ENCODE measurements at places on chromosomes 13 and 19.
A peak's percentile ranks its signal among the peaks of the same experiment; 100 is the strongest.

GRCh38 chr13:24888291-24888931, 124.4 kb downstream of the RNF17 start:
- ATAC-seq, result no peak

GRCh38 chr13:59345311-59345710, 818.4 kb downstream of the DIAPH3 start:
- ATAC-seq, result peak; percentile 37

DNA sequence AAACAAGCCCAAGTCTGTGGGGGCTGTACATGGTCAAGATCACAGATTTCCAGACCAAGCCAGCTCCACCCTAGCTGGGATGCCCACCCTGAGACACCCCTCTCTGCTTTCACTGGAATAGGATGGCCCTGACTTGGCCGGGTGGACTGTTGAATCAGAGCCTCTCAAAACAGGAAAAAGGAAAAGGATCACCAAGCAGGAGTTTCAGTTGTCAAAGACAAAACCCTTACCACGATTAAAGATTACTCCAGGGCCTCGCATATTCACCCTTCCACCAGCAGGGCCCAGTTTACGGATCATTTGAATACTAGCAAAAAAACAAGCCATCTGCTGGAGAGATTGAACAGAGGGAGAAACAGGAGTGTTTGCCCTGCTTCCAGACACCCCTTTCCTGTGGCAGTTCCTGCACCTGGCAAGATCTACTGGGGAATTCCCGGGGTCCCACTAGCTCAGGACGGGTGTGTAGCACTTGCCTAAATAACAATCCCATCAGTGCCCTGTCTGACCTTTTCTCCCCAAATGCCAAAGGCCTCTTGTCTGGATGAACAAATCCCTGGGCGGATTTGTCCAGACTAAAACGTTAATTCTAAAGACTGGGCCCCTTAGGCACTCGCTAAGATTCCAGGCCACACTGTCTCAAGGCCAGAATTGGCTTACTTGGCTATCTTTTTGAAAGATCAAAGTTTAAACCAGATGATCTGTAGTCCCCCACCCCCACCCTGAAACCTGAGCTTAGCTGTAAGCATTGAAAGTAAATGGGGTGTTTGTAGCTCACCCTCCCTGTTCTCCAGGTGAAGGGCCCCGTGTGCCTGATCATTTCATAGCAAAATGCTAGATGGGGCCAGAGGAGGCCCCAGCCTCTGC, 38.4 kb downstream of the ACTN4 start:
- peak; percentile 41 for ATAC-seq

DNA sequence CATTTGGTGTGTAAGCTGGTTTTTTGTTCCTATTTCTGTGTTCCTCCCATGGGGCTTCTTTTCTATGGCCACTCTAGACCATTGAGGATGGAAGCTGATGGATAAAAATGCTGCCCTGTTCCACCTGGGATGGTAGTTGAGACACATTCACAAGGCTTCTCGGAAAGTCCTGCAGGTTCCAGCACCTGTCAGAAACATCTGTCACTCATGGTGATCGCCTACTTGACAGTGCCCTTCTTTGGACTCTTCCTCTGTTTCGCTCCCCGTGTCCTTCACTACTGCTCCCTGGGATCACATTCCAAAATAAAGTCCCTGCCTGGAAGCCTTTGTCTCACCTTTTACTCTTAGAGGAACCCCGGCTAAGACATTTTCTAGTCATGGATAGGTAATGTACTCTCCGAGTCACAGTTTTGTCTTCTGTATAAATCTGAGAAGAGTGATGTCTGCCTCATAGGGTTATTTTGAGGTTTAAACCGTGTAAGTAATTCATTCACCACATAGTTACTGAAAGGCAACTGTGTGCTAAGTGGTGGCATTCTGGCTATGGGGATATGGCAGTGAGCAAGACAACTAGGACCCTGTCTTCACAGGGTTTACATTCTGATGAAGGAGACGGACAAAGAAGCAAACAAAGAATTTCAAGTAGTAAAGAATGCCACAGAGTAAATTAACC, 21.0 kb downstream of the UBAC2 start:
- ATAC-seq, result no peak

DNA sequence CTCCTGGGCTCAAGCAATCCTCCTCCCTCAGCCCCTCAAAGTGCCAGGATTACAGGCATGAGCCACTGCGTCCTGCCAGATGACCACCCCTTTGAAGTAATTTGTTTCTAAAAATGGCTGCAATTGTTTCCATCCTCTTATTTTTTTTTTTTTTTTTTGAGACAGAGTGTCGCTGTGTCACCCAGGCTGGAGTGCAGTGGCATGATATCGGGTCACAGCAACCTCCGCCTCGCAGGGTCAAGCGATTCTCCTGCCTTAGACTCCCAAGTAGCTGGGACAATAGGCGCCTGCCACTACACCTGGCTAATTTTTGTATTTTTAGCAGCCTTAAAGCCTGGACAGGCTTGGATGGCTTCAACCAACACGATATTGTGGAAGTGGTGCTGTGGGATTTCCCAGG, 22.3 kb upstream of the DPP9 start:
- no peak for ATAC-seq

- no peak for ATAC-seq
Measured at GRCh38 chr19:1511318-1512317, 1.2 kb downstream of the ADAMTSL5 start.

DNA sequence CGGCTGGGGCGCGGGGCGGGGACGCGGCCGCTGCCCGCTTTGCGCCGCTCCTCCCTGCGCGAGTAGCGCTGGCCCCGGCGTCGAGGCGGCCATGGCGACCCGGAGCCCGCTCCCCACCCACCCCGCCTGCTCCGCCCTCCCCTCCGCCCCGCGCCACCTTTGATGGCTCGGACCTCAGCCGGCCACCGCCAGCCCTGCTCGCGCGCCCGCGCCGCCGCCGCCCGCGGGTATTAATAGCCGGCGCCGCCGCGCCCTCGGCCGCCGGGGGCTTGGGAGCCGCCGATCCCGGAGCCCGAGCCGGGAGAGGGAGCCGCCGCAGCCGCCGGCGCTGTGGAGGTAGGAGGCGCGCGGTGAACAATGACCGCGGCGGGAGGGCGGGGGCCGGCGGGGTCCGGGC, 261 bp downstream of the FARP1 start:
- ATAC-seq, result no peak

GRCh38 chr19:14672188-14672872, 2.3 kb downstream of the ADGRE3 start:
- no peak for ATAC-seq

DNA sequence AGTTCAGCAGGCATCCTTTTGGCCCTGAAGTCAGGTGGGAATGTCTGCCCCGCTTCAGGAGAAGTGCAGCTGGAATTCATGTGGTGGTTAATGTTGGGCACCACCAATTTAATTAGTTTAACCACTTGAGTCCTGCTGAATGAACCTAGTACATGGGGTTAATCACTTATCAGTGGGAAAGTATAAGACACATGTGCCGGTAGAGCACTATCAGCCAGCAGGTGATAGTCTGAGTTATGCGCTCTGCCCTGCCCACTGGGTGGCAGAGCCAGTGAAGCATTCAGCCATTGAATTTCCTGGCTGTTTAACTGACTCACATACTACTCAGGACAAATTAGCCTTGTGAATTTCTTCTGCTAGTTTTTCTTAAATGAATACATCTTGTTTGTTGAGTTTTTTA, 789.7 kb upstream of the PRR20A start:
- ATAC-seq, result no peak

DNA sequence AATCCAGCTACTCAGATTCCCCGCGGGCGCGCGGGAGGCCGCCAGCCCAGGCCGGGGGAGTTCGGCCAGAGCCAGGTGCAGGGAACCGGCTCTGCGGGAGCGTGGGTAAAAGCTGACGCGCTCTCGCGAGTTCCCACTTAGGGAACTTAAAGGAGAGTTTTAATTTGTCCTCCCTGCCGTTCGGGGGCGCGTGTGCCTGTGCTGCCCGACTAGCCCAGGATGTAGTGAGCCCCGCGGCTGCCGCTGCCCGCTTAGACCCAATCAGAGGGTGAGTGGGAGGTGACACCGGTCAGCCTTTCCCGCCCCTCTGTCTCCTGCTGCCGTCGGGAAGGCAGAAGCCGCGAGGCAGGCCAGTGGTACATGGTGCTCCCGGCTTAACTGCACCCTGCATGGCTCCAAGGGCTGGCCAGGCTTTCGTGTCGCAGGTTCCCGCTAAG, 36.0 kb upstream of the NEK3 start:
- no peak for ATAC-seq

DNA sequence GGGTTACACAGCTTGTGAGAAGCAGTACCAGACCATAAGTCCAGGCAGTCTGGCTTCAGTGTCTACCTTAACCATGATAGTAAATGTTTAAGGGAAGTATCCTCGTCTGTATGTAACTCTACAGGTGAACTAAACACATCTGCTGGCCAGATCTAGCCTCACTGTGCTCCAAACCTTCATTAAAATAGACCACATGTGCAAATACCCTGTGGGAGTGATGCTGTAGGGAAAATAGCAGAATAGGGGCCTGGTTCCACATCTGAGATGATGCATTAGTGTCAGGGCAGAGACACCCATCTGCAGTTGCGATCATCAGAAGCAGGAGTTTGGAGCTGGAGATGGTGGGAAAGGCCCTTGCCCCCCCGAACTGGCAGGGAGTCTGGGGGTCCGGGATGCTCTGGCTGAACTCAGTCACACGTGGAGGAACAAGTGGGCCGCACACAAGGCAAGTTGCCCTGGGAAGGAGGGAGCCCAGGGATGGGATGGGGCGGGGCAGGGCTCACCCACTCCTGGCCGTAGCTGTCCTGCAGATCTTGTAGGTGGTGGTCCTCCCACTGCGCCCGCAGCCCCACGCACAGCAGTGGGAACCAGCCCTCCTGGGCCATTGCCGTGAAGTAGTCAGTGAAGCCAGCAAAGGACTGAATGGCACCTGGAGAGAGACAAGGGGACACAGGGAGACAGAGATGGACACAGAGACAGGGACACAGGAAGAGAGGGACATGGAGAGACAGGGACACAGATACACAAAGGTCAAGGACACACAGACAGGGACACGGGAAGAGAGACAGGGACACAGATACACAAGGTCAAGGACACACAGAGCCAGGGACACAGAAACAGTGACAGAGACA, 7.3 kb downstream of the TMEM147 start:
- no peak for ATAC-seq

- no peak for ATAC-seq
Measured at GRCh38 chr13:71325556-71325955, 541.4 kb downstream of the DACH1 start.

GRCh38 chr19:57560049-57560491, 407 bp upstream of the ZNF550 start:
- ATAC-seq, result no peak

DNA sequence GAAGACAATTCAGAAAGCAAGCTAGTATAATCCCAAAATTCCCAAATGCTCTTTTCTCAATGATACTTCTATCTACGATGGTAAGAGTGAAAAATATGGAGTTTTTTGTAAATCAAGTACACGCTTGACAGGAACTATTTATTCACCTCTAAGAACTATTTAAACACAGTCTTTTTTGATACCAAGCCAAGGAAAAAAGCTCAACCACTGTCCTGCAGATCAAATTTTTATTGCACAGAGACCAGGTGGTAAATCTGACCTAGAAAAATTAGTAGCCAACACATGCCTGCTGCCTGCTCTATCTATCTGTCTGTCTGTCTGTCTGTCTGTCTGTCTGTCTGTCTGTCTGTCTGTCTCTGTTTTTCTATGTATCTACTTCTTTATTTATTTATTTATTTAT, 292.2 kb downstream of the MZT1 start:
- no peak for ATAC-seq

DNA sequence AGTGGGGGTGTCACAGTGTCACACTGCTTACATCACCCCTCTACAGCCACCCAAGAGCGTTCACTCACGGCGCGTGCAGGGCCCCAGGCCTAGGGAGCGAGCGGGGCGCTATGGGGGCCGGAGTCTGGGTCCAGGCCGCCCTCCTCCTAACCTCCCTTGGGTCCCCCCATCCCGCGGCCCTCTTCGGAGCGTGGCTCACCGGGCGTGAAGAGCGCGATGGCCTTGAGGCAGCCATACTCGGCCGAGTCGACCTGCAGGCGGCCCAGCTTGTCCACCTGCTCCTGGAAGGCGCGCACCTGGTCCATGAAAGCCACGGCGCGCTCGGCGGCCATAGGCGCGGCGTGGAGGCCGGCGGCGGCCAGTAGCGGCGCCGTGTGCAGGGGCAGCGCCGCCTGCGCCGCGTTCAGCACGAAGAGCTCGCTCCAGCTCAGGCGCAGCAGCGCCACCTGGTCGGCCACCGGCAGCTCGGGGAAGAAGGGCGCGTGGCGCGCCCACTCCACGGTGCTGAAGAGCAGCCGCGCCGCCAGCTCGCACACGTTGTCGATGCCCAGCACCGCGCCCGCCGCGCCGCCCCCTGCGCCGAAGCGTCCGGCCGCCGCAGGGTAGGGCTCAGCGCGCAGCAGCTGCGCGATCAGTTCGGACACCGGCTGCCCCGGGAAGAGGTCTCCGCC, 9.4 kb downstream of the OCEL1 start:
- ATAC-seq, result peak; percentile 82
